ENCODE measurements at places on chromosomes 4 and X. TPM values are rescaled to one million over a fixed set of nuclear protein-coding genes. Genes with fewer than 3 reads are reported as not detected.
A peak's percentile ranks its signal among the peaks of the same experiment; 100 is the strongest.

- H3K4me1 ChIP-seq: peaks cover 31% of the 10 kb centered on the region
- DNase-seq: no peak
- no peak overlapping the region for H3K27ac ChIP-seq
- H3K36me3 ChIP-seq: no peaks in the 10 kb centered on the region
- H3K27me3 ChIP-seq: no peaks in the 10 kb centered on the region
Measured at GRCh38 chrX:2698604-2699003, 7.5 kb downstream of the CD99 start.

DNA sequence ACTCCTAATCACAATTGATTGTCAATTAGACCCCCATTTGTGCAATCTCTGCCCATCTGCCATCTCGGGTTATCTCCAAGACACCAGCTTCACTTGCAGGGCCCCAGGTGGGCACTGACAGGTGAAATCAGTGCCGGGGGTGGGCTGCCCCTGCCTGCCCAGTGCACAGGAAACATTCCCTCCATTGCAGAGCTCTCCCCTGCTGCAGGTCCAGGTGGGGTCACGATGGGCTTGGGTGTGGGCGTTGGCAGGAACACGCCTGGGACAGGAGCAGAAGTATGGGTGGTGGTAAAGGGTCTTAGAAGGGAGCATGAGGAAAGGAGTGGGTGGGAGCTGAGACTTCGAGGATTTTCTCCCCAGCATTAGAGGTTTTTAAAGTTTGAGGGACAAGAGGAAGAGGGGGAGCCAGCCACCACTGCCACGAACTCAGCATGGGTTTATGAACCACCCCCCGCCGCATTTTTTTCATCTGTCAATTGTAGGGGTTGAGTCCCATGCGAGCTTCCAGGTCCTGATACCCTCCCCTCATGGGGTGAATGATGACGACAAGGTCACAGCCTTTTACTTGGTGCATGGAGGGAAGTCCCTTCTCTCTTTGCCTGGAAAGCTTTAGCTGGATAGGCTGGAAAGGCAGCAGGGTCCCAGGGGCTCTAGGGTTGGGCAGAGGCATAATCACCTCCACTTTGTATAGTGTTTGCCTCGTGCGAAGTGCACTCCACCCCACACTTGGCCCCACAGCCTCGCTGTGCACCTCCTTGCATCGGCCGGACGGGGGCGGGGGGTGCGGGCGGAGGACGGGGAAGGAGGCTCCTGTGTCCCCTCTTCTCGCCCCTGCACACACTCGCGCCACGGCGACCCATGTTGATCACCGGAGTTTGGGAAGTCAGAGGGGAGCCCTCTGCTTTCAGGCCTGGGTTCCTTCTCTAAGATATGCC is 3.5 kb upstream of the NKX1-1 start:
- H3K4me1 ChIP-seq: no peaks in the 10 kb centered on the region
- peaks cover 23% of the 10 kb centered on the region for H3K27me3 ChIP-seq
- H3K36me3 ChIP-seq: no peaks in the 10 kb centered on the region
- DNase-seq: no peak
- H3K4me3 ChIP-seq: no peak overlapping the region

DNA sequence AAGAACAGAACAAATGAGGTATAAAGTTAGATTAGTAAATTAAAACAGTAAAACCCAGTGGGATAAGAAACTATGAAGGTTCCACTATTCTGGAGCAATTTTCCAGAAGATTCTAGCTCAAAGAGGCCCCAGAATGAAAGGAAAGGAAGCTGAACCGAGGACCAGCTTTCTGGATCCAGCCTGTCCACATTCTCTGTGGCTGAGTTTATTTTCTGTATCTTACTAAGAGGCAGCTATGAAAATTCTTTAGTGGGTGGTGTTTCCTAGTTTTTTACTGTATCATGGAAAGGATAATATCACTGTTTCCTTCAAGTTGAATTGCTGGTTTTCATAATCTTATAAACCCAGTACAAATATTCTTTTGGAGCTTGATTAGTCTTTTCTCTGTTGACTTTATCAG is 11.8 kb downstream of the DAPP1 start:
- H3K27me3 ChIP-seq: no peaks in the 10 kb centered on the region
- DNase-seq: no peak
- no peaks in the 10 kb centered on the region for H3K4me1 ChIP-seq
- H3K36me3 ChIP-seq: no peaks in the 10 kb centered on the region
- no peak overlapping the region for H3K4me3 ChIP-seq

- no peak overlapping the region for H3K27ac ChIP-seq
- no peaks in the 10 kb centered on the region for H3K4me1 ChIP-seq
- H3K36me3 ChIP-seq: no peaks in the 10 kb centered on the region
- no peak for DNase-seq
- H3K4me3 ChIP-seq: no peak overlapping the region
Measured at GRCh38 chr4:67207941-67208441, 337.3 kb downstream of the CENPC start.

- H3K4me3 ChIP-seq: no peak overlapping the region
- no peak overlapping the region for H3K27ac ChIP-seq
- H3K27me3 ChIP-seq: no peaks in the 10 kb centered on the region
- H3K4me1 ChIP-seq: peaks cover 2% of the 10 kb centered on the region
- H3K36me3 ChIP-seq: no peaks in the 10 kb centered on the region
Measured at GRCh38 chrX:48913605-48914366, 2.3 kb upstream of the SLC35A2 start.

SYNPO2 gene
- 14.8 TPM for total RNA-seq

INTS6L gene
- total RNA-seq: 19.6 TPM

DNA sequence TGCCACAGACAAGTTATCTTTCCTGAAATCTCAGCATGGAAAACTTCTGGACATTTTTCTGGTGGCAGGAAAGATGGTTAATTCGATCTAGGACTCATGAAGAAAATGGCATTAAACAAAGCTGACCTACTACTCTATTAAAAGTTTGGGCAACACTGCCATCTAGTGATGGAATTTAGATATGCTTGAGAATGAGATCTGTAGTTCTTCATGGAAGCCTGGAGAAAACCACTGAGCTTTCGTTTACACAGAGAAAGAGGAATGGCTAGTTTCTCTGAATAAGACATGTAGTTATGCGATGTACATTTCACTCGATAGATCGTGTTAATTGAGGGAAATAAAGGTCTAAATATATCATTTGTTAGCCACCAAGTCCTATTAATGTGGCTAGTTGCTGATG is 51.7 kb upstream of the CHRDL1 start:
- H3K4me3 ChIP-seq: no peak overlapping the region
- no peaks in the 10 kb centered on the region for H3K27me3 ChIP-seq
- H3K36me3 ChIP-seq: no peaks in the 10 kb centered on the region
- H3K27ac ChIP-seq: no peak overlapping the region
- DNase-seq: peak; percentile 86

- no peaks in the 10 kb centered on the region for H3K4me1 ChIP-seq
- H3K27me3 ChIP-seq: no peaks in the 10 kb centered on the region
Measured at GRCh38 chrX:22141047-22141730, 109.1 kb downstream of the PHEX start.

SMPX gene
- 2.3 TPM for total RNA-seq

GRCh38 chr4:123848606-123849005 is 452.0 kb downstream of the SPRY1 start:
- no peaks in the 10 kb centered on the region for H3K36me3 ChIP-seq
- H3K27ac ChIP-seq: no peak overlapping the region
- no peaks in the 10 kb centered on the region for H3K27me3 ChIP-seq
- H3K4me3 ChIP-seq: no peak overlapping the region
- no peaks in the 10 kb centered on the region for H3K4me1 ChIP-seq
- DNase-seq: no peak

DNA sequence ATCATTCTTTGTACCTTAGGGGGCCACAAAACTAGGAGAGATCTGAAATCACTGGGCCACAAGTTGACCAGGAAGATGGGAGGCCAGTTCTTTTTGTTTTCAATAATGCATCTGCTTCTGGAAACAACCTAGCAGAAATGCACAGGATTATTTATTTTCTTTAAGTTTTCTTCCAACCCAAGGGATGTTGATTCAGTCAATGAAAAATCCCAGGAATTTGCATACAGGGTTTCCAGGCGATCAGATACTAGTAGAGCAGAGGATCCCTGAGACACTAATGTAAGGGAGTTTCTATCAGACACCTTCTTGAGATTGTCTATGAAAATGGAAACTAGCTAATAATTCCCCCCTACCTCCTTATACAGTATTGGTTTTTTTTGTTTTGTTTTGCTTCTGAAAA is 7.4 kb downstream of the ATOH1 start:
- no peaks in the 10 kb centered on the region for H3K36me3 ChIP-seq
- no peak overlapping the region for H3K4me3 ChIP-seq
- no peak for DNase-seq

- no peaks in the 10 kb centered on the region for H3K27me3 ChIP-seq
- no peaks in the 10 kb centered on the region for H3K4me1 ChIP-seq
- H3K27ac ChIP-seq: no peak overlapping the region
Measured at GRCh38 chr4:85218756-85219155, 252.3 kb upstream of the WDFY3 start.

DNA sequence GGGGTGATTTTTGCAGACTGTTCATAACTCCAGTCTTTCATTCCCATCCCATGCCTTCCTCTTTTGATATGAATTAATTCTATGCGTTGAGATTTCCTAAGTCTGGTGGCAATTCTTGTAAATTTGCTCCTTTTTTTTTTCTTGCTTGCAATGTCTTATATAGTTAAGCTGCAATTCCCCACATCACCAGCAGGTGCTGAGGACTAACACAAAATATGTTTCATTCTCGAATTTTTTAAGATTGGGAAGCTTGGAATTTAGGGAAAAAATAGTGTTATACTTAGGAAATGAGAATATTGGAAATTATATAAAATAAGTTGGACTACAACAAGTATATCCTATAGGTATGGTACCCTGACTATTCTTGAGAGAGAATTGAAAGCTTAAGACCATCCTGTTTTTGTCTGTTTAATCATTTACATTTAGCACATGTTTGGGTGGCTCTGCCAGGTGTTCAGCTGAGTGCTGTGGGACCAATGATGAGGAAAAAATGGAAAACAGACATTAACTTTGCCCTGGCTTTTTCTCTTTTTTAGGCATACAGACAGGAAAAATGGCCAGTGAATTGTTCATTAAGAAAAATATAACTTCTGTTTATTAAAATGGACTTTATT is 30.2 kb downstream of the AFF2 start:
- no peaks in the 10 kb centered on the region for H3K36me3 ChIP-seq
- no peak for DNase-seq
- peaks cover 3% of the 10 kb centered on the region for H3K27me3 ChIP-seq

DNA sequence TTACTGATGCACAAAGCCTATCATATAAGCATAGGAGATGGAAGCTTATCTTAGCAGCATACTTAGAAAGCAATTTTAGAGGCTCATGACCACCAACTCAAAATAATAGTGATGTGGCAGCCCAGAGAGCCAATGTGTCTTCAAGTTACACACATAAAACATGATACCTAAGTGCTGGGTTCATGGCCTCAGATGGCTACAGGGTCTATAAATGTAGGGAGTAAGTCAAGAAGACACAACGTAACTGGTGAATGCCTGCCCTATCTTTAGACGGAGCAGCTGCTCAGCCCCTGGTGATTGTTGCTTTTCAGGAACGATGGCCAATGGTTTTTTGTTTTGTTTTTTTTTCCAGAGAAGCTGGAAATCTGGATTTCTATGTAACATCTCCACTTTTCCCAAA is 42.8 kb downstream of the RNF150 start:
- H3K36me3 ChIP-seq: no peaks in the 10 kb centered on the region
- no peaks in the 10 kb centered on the region for H3K27me3 ChIP-seq
- no peak overlapping the region for H3K4me3 ChIP-seq
- no peak for DNase-seq

DNA sequence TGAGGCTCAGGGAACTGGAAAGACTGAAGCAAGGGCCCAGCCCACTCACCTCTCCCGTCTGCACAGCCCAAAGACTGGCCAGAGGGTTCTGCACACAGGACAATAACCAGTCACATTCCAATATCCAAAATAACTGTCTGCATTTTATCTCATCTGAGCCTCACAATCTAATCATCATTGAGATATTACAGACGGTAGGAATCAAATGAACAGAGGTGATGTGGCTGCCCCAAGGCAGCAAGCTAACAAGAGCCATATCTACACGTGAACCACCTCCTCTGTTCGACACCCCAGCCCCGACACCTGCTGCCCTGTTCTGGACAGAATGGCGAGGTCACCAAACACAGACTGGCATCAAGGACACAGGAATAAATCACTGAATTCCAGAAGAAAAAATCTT is 60.5 kb downstream of the AFAP1 start:
- no peaks in the 10 kb centered on the region for H3K27me3 ChIP-seq
- peaks cover 3% of the 10 kb centered on the region for H3K4me1 ChIP-seq
- H3K4me3 ChIP-seq: no peak overlapping the region
- DNase-seq: no peak
- H3K36me3 ChIP-seq: no peaks in the 10 kb centered on the region
- no peak overlapping the region for H3K27ac ChIP-seq

- H3K4me1 ChIP-seq: no peaks in the 10 kb centered on the region
- H3K27me3 ChIP-seq: no peaks in the 10 kb centered on the region
- H3K4me3 ChIP-seq: no peak overlapping the region
- no peak for DNase-seq
- no peak overlapping the region for H3K27ac ChIP-seq
Measured at GRCh38 chrX:133653358-133653757, 238.1 kb upstream of the GPC4 start.

VBP1 gene
- total RNA-seq: 36.6 TPM

DNA sequence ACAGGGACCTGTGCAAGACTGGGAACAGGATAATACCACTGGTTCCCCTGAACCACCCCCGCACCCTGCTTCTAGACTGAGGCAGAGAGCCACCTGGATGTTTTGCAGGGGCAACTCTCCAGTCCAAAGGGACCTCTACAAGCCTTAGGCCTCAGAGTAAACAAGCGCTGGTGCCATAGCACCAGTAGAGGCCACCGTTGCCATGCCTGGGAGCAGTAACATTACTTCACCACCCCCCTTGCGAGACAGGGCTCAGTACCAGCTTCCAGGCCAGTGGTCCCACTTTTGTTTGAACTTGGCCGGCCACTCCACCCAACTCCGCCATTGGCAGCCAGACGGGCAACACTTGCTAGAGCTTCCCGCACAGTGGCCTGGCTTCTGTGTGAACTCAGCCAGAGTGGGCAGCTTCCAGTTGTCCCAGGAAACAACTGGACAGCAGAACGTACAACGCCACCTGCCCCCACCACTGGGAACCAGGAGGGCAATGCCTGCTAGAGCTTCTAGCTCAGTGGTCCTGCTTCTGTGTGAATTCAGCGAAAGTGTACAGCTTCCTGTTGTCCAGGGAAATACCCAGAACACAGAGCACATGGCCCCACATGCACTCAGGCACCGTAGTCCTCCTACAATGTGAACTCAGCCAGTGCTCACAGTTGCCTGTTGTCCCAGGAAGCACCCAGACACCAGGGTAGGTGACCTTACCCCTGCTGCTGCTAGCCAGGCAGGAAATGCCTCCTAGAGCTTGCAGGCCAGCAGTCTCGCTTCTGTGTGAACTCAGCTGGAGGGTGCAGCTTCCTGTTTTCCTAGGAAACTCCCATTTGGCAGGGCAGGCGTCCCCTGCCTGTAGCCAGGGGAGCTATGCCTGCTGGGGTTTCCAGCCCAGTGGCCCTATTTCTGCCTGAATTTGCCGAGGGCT is 39.9 kb upstream of the PCDH19 start:
- no peak overlapping the region for H3K27ac ChIP-seq
- H3K4me1 ChIP-seq: peaks cover 13% of the 10 kb centered on the region
- H3K36me3 ChIP-seq: no peaks in the 10 kb centered on the region

DNA sequence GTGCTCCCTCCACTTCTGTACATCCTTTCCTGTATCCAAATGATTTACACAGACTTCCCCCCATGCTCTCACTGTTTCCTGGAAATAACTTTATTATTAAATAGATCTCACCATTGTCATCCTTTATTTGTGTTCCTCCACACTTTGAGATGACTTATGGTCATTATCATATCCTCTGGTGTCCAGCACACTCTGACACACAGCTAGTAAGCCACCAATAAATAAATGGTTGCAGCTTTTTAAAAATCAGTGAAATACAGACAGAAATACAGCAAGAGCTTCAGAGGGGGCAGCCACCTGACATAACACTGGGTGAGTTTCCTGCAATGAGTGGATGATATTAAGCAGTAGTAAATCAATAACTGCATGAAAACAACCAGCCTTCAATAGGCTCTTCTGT is 2036.4 kb upstream of the AGA start:
- no peak for DNase-seq
- H3K4me3 ChIP-seq: no peak overlapping the region
